ENCODE measurements at places on chromosomes 11 and 22. TPM values are rescaled to one million over a fixed set of nuclear protein-coding genes. Genes with fewer than 3 reads are reported as not detected.

The PRR33 gene
- not detected for total RNA-seq

The TBX1 gene
- total RNA-seq = 5.5 TPM

The APIP gene
- 26.5 TPM for total RNA-seq

The DUSP8 gene
- 9.1 TPM for total RNA-seq

The OR51B2 gene
- not detected for total RNA-seq

The SPDYC gene
- not detected for total RNA-seq

- DNase-seq = peak; percentile 84
- H3K36me3 ChIP-seq = no peaks in the 10 kb centered on the region
- H3K27me3 ChIP-seq = no peaks in the 10 kb centered on the region
- no peak overlapping the region for H3K27ac ChIP-seq
- H3K4me1 ChIP-seq = peaks cover 20% of the 10 kb centered on the region
- H3K4me3 ChIP-seq = peak overlapping the region; percentile 81
Measured at GRCh38 chr22:20436307-20436767, 1.3 kb downstream of the SCARF2 start.

- DNase-seq = no peak
- H3K4me1 ChIP-seq = no peaks in the 10 kb centered on the region
- H3K36me3 ChIP-seq = no peaks in the 10 kb centered on the region
- H3K4me3 ChIP-seq = no peak overlapping the region
- no peaks in the 10 kb centered on the region for H3K27me3 ChIP-seq
- no peak overlapping the region for H3K27ac ChIP-seq
Measured at GRCh38 chr11:69201066-69201365, 45.3 kb downstream of the SMIM38 start.

DNA sequence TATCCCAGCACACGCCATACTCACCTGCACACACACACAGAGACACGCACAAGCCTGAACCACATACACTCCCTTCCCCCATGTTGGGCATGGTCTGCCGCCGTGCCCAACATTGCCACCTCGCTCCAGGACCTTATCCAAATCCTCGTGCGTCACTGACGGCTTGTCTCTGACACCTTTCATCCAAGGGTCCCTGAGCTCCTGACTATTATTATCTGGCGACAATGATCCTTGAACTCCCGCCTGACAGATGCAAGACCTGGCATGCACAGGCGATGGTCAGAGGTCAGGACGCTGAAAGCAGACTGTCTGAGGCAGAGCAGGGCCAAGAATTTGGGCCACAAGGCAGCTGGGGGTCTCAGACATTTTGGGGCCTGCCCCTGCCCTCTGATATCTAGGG lies 4.2 kb downstream of the MB start:
- no peak overlapping the region for H3K27ac ChIP-seq
- no peak overlapping the region for H3K4me3 ChIP-seq
- no peak for DNase-seq
- no peaks in the 10 kb centered on the region for H3K4me1 ChIP-seq
- no peaks in the 10 kb centered on the region for H3K27me3 ChIP-seq
- no peaks in the 10 kb centered on the region for H3K36me3 ChIP-seq

DNA sequence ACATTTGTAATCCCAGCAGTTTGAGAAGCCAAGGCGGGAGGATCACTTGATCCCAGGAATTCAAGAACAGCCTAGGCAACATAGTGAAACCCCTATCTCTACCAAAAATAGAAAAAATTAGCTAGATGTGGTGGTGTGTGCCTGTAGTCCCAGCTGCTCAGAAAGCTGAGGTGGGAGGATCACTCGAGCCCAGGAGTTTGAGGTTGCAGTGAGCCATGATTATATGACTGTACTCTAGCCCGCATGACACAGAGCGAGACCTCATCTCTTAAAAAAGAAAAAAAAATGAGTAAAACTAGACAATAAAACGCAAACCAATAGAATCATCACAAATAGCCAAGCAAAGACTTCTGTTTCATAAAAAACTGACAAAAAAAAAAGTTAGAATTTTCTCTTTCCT lies 21.8 kb downstream of the NUCB2 start:
- peaks cover 3% of the 10 kb centered on the region for H3K36me3 ChIP-seq
- H3K4me1 ChIP-seq = no peaks in the 10 kb centered on the region
- H3K27me3 ChIP-seq = no peaks in the 10 kb centered on the region
- no peak for DNase-seq

- no peaks in the 10 kb centered on the region for H3K4me1 ChIP-seq
- no peaks in the 10 kb centered on the region for H3K36me3 ChIP-seq
- no peak for DNase-seq
- no peak overlapping the region for H3K27ac ChIP-seq
- no peak overlapping the region for H3K4me3 ChIP-seq
Measured at GRCh38 chr22:49274754-49275380, 552.8 kb downstream of the BRD1 start.

DNA sequence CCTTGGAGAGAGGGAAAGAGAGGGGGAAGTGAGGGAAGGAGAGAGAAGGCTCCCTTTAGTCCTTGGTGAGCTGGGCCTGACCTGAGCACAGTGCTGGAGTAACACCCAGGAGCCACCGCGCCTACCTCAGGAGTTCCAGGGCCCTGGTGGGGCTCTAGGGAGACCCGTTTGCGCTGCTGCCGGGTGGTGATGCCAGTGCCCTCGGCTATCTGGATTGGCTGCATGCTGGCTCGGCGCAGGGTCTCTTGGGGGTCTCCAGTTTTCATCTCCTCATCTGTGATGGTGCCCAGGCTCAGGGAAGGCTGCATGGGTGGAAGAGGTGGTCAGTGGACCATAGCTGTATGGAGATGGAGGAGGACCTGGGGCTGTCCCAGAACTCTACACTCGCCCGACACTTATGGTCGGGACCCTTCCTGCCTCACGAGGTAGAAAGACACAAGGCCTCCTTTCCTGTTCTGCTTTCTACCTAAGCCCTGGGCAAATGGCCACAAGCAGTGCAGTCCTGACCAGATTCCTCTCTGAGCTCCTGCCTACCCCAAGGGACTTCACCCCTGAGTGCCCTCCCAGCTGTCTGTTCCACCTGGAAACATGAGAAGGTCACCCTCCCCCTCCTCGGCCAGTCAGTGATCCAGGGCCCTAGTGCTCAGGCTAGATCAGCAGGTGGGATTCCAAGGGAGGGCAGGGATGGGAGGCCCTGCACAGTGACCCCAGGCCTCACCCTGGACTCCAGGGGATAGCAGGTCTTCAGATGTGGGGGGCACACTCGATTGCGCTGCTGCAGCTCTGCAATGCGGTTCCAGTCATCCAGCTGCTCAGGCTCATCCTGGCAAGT lies 6.0 kb downstream of the IL18BP start:
- no peak overlapping the region for H3K4me3 ChIP-seq
- peaks cover 9% of the 10 kb centered on the region for H3K4me1 ChIP-seq
- no peak for DNase-seq
- H3K36me3 ChIP-seq = peaks cover 68% of the 10 kb centered on the region
- H3K27ac ChIP-seq = no peak overlapping the region

- no peak for DNase-seq
- H3K4me3 ChIP-seq = no peak overlapping the region
- H3K4me1 ChIP-seq = no peaks in the 10 kb centered on the region
- no peaks in the 10 kb centered on the region for H3K27me3 ChIP-seq
Measured at GRCh38 chr11:65634905-65635731, 2.8 kb upstream of the SIPA1 start.

- no peak for DNase-seq
- H3K36me3 ChIP-seq = no peaks in the 10 kb centered on the region
- H3K27me3 ChIP-seq = no peaks in the 10 kb centered on the region
Measured at GRCh38 chr11:7971846-7972245, 6.6 kb upstream of the NLRP10 start.

Measured in kidney (tissue), 22 donors.